ENCODE measurements at places on chromosomes 11 and 22.
A peak's percentile ranks its signal among the peaks of the same experiment; 100 is the strongest.

DNA sequence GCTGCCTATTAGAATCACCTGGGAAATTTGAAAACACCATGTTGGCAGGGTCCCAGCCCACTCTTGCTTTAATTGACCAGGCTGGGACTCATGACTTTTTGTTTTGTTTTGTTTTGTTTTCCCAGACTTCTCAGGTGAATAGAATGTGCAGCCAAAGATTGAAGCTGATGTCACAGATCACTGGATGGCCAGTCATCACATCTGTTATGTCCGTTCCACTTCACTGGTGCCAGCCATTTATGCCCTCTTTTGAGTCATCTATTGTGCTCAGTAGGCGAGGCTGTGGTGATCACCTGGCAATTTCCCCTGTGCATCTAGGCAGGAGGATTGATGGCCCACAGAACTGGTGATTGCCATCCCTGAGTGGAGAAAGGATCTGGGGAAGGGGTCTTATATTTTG is 297.3 kb downstream of the INSC start:
- no peak for DNase-seq

DNA sequence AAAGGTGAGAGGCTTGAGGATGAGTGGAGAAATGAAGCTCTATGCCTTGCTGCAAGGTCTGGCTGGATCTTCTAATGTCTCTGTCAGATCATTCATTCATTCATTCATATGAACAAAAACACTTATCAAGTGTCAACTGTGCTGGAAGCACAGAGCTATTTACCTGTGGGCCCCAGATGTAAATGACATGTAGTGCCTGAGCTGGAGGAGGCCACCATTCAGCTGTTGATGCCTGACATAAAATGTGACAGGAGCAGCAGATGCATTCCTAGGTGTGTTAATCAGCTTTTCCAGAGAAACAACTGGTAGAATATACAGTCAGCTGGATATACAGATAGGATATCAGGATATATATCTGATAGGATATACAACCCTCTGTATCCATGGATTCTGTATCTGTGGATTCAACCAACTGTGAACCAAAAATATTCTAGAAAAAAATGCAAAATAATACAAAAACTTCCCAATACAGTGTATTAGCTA is 44.5 kb downstream of the TSPAN18 start:
- no peak for DNase-seq

DNA sequence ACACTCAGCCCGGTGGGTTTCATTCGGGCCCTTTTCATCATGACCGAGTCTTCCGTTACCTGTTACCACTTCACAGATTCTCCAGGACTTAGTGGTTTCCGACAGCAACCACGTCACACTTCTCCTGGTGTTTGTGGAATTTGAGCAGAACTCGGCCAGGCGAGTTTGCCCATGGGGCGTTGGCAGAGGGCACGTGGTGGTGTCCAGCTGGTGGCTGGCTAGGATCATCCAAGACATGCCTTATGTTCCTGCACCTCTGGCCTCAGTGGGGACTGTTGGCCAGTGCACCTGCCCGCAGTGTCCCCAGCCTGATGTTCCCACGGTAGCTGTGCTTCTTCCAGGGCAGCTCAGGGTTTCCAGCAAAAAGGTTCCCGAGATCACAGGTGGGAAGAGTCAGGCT is 87.3 kb downstream of the ARHGAP8 start:
- no peak for DNase-seq

DNA sequence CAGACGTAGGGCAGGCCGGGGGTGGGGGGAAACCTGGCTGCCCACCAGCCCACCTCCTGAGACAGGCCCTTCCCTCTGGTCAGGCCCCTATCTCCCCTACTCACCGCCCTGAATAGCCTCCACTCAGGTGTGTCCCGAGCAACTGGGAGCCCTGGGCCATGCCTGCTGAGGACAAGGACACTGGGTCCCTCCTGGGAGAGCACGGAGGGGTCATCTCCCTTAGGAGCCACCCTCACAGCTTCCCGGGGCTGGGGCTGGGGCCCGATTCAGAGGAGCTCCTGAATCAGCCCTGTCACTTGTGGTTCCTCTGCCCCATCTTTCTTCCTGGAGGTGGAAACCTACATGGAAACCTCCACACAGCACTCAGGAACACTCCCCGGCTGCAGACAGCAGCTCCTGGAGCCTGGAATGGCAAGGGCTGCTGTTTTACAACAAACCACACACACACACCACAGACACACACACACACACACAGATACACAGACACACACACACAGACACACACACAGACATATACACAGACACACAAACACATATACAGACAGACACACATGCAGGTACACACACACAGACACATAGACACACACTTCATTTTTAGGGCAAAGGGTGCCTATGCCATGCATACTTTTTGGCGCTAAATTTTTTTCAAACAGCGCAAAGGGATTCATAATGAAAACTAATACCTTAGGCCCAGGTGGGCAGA is 9.6 kb upstream of the EMID1 start:
- peak; percentile 40 for DNase-seq

GRCh38 chr11:67419325-67420049 is 4.0 kb downstream of the CARNS1 start:
- DNase-seq, result no peak

- no peak for DNase-seq
Measured at GRCh38 chr11:57978686-57979531, 44.8 kb upstream of the OR9Q1 start.

DNA sequence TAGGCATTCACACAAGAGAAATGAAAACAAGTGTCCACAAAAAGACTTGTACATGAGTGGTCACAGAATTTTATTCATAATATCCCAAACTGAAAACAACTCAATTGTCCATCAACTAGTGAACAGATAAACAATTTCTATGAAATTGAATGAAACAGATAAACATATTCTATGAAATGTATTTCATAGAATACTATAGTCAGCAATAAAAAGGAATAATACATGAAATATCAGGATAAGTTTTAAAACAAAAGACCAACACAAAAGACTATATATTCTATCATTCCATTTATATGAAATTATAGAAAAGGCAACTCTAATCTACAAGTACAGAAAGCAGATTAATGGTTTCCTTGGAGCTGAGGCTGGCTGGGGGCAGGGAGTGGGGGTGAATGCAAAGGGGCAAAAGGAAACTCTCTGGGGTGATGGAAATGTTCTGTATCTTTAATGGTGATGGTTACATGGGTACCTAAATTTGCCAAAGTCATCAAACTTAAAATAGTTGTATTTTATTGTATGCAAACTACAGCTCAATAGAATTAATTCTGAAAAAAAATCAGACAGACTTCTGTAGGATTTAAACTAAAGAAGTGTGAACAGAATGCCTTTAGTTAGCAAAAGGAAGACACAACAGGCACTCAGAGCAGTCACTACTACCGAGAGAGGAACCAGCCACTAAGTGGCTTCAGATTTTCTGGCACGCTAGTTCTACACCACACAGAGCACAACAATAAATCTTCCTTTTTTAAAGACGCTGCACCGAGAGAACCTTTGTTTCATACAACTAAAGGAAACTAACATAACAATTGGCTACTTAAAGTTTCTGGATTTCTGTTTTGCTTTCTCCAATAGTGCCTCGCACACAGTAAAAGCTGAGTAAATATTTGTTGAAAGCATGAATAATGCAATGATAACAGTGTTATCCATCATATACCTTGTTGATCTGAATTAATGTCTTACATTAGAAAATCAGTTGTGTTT is 15.4 kb downstream of the CCDC34 start:
- no peak for DNase-seq

- DNase-seq, result no peak
Measured at GRCh38 chr11:34502949-34503348, 10.6 kb downstream of the ELF5 start.

- no peak for DNase-seq
Measured at GRCh38 chr11:111231836-111232235, 13.7 kb upstream of the POU2AF2 start.

GRCh38 chr11:60274416-60274815 is 6.0 kb upstream of the MS4A4A start:
- no peak for DNase-seq

DNA sequence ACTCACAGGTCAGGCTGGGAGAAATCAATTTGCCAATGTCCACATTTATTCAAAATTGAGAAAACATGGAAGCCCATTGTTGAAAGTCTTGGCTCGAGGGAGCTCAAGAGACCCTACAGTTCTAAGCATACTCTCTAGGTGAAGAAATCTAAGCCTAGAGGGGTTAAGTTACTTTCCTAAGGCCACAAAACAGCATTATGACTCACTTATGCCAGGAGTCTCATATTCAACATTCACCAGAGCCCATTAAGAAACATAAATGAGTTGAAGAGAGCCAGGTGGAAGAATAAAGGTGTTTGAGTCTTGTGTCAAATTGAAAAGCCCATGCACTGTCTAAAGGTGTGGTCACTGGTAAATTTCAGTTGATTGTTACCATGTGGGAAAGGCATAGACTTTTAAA is 108.1 kb downstream of the INSC start:
- no peak for DNase-seq

DNA sequence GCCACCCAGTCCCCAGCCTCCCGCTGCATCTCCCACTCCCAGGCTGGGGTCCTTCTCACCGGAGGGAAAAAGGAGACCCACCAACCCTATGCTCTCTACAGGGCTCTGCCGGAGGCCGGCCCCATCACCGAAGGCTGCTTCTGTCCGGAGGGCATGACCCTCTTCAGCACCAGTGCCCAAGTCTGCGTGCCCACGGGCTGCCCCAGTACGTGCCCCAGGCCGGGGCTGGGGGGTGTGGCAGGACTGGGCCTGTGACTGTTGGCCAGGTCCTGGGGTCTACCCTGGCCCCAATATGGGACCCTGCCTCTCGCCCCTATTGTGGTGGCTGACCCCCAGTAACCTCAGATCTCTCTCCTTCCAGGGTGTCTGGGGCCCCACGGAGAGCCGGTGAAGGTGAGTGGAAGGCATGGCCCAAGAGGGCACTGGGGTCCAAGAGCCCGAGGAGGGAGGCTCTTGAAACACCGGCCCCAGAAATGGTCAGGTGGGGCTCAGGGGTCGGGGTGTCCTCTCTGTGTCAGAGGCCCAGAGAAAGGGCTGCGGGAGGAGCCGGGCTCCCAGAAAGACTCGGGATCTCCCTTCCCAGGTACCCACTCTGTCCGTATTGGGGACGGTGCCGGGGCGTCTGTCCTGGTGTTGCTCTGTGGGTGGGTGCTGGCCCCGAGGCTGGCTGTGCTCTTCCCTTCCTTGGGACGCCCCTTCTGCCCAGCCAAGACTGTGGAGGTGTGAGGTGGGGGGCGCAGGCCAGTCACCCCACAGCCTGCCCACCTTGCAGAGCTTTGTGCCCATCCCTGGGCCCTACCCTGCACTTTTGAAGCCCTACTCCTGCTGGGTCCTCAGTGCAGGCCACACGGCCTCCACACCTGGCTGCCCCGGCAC is 26.1 kb upstream of the MUC5B start:
- DNase-seq, result no peak

- DNase-seq, result no peak
Measured at GRCh38 chr11:108870373-108871020, 205.6 kb downstream of the DDX10 start.

DNA sequence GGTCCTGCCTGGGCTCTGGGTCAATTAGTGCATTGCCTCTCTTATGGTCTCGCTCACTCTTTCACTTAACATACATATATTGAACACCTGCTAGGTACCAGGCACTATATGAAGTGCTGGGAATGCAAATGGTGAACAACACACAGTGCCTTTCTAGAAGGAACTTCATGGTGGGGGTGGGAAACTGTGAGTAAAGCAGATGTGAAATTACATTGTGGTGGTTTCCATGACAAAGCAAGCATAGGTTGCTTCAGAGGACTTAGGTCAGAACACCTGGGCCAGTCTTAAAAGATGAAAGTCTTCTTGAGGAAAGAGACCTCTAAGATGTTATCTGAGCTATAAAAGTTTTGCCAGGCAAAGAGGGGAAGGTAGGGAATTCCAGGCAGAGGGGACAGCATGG is 231.3 kb downstream of the BUD13 start:
- no peak for DNase-seq

DNA sequence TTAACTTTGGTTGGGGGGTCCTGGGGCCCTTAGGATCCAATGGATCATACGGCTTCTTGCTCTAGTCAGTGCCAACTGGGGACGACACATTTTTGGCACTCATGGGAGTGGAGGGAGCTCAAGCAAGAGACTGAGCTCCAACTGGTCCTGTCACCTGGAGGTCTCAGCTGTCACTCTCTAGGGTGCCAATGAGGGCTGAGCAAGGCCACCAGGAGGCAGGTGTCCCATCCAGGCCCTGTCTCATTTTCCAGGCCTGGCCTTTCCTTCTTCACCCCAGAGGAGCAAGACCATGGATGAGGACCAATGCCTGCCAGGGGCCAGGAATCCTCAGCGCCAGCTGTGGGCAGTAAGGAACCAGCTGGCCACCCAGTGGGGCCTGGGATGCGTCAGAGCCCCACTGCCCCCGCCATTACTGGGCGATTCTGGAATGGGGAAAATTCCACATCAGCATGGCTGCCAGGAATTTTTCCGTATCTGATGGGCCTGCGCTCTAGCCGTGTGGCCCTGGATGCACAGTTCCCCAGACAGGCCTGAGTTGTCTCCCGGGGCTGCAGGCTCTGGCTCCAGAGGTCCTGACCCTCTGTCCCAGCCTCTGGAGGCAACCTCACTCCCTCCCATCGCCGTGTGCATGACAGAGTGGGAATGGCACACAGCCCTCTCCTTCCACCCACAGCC is 669 bp upstream of the GAL3ST1 start:
- DNase-seq, result peak; percentile 18

DNA sequence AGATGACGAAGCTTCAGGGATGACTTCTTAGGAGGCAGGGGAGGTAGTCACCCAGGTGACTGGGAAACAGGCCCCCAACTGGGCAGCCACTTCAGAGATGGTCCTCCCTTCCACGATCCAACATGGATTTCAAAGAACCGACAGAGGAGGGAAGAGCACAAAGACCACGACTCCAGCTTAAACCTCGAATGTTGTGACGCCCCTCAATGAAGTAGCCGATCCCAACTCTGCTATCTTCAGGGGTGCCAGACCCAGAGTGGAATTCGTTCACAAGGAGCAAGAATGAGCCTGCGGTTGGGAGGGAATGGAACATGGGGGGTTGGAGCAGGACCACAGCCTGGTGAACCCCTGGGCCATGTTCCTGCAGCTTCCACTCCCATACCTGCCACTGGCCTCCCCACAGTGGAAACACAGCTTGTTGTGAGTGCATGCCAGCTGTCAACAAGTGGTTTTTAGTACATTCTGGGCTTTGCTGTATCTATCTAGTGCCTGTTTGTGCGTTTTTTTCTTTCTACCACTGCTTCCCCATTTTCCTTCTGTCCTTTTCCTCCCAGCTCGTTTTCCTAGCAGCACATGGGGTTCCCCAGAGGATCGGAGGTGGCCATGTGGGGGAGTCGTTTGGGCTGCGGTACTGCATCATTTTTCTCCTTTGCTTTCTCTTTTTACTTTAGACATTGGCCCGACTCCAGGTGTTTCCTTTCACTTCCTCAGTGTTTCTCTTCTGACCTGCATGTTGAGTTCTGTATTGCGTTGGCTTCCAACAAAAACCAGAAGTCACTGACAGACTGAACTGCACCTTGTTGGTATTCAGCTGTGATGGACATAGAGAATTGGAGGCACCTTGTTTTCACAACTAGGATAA is 65.8 kb downstream of the MORC2 start:
- DNase-seq, result peak; percentile 3

GRCh38 chr11:95512177-95512576 is 277.4 kb downstream of the FAM76B start:
- DNase-seq, result no peak
